Activated CD8-positive, alpha-beta memory T cell treated with anti-CD3 and anti-CD28 coated beads for 48 hours (primary cell): ENCODE measurements at places on chromosomes 5 and 9.
A peak's percentile ranks its signal among the peaks of the same experiment; 100 is the strongest.

GRCh38 chr9:107907255-107907654 lies 417.7 kb upstream of the KLF4 start:
- DNase-seq: no peak

GRCh38 chr5:124980163-124980941 lies 233.9 kb upstream of the ZNF608 start:
- no peak for DNase-seq

DNA sequence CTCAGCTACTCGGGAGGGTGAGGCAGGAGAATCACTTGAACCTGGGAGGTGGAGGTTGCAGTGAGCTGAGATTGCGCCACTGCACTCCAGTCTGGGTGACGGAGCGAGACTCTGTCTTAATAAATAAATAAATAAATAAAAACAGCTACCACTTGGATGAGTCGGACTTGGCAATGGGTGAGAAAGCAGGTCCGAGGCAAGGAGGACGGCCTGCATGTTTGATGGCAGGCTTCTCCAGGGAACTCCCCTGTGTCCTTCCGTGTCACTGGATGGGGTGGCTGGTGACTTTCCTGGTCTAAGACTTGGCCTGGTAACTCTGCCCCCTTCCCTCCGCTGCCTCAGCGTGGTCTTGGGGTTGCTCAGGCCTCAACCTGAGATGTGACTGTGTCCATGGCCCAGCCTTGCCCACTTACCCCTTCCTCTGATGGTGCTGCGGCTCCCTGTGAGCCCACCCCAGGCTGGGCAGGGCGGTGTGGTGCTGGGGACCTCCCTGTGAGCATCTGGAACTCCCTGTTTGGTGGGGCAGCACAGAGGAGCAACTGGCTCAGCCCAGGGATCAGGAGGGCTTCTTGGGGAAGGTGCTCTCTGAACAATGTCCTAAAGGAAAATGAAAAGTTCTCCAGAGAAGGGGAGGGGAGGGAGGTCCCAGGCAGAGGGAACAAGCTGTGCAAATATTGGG lies 62.5 kb upstream of the PSD2 start:
- no peak for DNase-seq

DNA sequence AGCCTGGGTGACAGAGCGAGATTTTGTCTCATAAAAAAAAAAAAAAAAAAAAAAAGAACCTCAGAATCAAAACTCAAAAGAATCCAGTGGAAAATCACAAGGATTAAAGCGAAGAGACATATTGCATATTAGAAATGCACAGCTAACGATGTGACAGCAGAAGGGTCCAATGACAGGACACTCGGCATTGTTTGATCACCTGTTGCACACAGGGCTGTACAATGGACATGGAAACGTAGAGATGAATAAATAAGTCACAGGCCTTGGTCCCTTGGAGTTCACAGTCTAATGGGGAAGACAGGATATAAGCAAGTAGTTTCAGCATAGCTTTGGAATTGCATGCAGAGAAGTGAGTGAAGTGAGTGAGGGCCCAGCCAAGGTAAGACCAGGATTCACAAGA lies 25.9 kb upstream of the PIK3R1 start:
- no peak for DNase-seq

DNA sequence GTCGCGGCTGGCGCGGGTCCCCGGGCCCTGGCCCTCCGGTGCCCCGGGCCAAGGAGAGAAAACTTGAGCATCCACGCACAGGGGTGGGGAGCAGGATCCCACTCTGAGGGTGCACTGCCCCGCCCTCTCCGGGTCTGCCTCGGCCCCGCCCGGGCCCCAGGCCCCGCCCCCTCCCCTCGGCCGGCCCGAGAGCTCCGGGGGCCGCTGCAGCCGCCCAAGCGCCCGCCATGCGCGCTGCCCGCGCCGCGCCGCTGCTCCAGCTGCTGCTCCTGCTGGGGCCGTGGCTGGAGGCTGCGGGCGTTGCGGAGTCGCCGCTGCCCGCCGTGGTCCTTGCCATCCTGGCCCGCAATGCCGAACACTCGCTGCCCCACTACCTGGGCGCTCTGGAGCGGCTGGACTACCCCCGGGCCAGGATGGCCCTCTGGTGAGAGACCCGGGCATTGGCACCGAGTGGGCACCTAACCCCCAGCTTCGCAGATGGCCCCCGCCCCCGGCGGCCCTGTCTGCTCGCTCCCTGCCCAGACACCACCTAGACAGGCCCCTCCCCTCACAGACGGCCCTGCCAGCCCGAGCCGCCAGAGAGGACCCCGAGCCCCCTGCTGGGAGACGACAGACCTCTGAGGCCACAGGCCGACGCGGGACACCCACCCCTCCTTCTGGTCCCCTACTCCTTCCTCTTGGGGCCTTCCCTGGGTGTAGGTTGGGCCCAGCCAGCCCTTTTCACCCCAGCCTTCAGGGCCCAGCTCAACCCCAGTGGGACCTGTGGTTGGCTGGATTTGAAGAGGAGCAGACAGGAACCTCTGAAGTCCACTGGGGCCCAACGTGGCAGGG lies at the start of gene CERCAM:
TSS of gene CERCAM (plus strand) at position 207 of the 831 bp plus-strand sequence. CDS start at position 228, 21 bp downstream.
- peak; percentile 19 for DNase-seq

GRCh38 chr5:159899067-159900049 lies 16.9 kb upstream of the ADRA1B start:
- DNase-seq: no peak

GRCh38 chr9:114559830-114560513 lies 27.6 kb upstream of the ATP6V1G1 start:
- DNase-seq: no peak

- no peak for DNase-seq
These were observed 69.5 kb upstream of the ANXA1 start for GRCh38 chr9:73081979-73082657.

- peak; percentile 60 for DNase-seq
These were observed 831 bp downstream of the ODF2 start for GRCh38 chr9:128456613-128457061.

- DNase-seq: no peak
These were observed 101.8 kb downstream of the AK8 start for GRCh38 chr9:132776268-132776667.

GRCh38 chr5:96207420-96207819 lies 225.6 kb downstream of the PCSK1 start:
- no peak for DNase-seq

GRCh38 chr9:111663301-111663823 lies 2.0 kb downstream of the GNG10 start:
- DNase-seq: no peak
